ENCODE measurements at places on chromosomes 7 and 10. TPM values are rescaled to one million over a fixed set of nuclear protein-coding genes. Genes with fewer than 3 reads are reported as not detected.

ACSL5 gene
- total RNA-seq, result 0.17 TPM

DPYSL4 gene
- not detected for total RNA-seq

TMEM196 gene
- not detected for total RNA-seq

KAZALD1 gene
- 13.4 TPM for total RNA-seq

CACNB2 gene
- total RNA-seq, result not detected

ERCC6 gene
- total RNA-seq, result 9.3 TPM

EPHB6 gene
- total RNA-seq, result 4.0 TPM

CFAP46 gene
- total RNA-seq, result 0.35 TPM

SUN3 gene
- not detected for total RNA-seq

OPALIN gene
- total RNA-seq, result not detected

ZMIZ2 gene
- total RNA-seq, result 11.9 TPM

OIT3 gene
- not detected for total RNA-seq

SPDYE2 gene
- not detected for total RNA-seq

MACROH2A2 gene
- total RNA-seq, result 0.32 TPM

KCND2 gene
- not detected for total RNA-seq
